Hepatic stellate cell (primary cell): ENCODE measurements at places on chromosomes 11 and 22.

GRCh38 chr22:36191106-36191836, 10.3 kb downstream of the APOL4 start:
- peak; percentile 36 for DNase-seq

GRCh38 chr11:22273781-22274180, 64.4 kb upstream of the SLC17A6 start:
- no peak for DNase-seq

- no peak for DNase-seq
Observed at GRCh38 chr11:12677131-12677530, 2.9 kb downstream of the TEAD1 start.

DNA sequence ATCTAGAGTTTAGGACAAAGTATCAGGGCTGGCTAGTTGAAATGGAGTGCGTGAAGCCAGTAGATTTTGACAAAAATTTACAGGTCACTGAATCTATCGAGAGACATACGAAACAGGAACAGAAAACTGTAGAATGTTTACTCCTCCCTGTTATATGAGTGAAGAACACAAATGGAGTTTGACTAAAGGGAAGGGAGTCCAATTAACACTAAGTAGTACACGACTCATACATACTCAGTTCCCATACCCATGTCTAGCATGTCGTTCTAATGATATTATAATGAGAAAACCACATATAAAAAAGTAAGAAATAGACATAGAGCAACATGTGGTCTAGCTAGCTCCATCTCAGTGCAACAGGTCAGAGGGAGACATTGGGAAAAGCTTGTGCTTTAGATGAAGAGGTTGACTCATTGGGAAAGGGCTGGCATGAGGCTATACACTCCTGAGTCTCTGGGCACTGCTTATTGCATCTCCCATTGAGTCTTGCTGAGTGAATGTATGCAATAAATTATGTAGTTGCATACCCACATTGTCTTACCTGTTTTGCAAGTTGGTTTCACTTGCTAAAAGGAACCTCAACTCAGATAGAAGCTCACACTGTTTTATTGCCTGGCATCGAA, 43.5 kb downstream of the CD44 start:
- no peak for DNase-seq

DNA sequence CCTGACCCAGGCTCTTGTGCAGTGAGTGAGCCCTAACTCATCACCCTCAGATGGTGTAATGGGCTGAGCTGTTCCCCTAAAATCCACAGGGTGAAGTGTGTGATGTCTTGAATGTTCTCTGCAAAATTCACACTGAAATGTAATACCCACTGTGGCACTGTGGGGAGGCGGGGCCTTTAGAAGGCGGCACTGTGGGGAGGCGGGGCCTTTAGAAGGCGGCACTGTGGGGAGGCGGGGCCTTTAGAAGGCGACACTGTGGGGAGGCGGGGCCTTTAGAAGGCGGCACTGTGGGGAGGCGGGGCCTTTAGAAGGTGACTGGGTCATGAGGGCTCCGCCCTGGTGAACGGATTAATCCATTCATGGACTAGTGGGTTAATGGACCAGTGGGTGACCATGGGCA, 33.0 kb downstream of the CHID1 start:
- DNase-seq = no peak

DNA sequence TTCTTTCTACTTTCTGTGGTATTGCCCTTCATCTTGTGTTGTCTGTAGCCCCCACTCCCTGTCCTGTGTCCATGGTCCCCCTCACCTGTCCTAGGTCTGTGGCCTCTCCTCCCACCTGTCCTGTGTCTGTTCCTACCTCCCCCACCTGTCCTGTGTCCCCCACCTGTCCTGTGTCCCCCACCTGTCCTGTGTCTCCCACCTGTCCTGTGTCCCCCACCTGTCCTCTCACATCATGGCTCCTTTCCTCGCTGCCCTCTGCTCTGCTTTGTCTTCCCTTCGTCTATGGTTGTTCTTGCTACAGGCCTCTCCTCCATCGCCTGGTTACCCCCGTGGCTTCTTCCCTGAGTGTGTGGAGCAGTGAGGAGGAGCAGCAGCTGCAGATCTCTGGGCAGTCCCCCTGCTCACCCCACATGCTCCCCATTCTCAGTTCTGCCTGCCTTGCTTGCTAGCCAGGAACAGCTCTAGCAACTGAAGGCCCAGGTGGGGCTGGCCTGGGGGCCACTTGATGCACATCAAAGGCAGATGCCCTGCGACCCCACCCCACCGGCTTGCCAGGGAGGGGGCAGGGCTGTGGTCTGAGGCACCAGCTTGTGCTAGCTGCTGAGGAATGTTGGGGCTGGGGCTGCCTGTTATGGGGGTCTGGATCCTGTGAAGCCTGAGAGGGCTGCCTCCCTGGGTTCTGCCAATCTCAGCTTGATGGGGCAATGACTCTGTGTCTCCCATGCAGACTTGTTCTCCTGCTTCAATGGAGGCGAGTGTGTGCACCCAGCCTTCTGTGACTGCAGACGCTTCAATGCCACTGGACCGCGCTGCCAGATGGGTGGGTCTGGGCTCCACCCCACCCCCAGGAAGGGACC, 5.6 kb downstream of the OTOG start:
- no peak for DNase-seq
